ENCODE measurements at places on chromosomes 6 and 20. TPM values are rescaled to one million over a fixed set of nuclear protein-coding genes. Genes with fewer than 3 reads are reported as not detected.

The RPS10 gene
- 1,004 TPM for total RNA-seq

The TUBB1 gene
- not detected for total RNA-seq

DNA sequence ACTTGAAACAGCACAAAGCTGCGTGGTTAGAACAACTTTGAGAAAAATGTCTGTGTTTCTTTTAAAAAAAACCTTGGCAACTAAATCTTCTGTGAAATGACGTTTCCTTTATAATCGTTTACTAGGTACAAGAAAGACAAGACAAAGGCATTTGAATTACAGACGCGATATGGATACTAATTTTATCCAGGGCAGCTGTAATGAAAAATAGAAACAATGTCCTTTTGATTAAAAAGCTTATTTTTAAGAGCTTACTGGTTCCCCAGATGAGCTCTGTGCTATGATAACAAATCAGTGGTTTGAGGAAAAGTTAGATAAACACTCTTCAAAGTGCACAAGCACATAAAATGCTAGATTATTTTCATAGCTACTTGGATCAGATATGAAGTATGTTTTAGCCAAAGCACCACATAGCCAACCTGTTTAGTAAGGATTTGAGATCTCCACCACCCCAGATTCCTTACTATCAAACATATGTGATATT is 1.6 kb upstream of the SYNCRIP start:
- DNase-seq, result no peak

DNA sequence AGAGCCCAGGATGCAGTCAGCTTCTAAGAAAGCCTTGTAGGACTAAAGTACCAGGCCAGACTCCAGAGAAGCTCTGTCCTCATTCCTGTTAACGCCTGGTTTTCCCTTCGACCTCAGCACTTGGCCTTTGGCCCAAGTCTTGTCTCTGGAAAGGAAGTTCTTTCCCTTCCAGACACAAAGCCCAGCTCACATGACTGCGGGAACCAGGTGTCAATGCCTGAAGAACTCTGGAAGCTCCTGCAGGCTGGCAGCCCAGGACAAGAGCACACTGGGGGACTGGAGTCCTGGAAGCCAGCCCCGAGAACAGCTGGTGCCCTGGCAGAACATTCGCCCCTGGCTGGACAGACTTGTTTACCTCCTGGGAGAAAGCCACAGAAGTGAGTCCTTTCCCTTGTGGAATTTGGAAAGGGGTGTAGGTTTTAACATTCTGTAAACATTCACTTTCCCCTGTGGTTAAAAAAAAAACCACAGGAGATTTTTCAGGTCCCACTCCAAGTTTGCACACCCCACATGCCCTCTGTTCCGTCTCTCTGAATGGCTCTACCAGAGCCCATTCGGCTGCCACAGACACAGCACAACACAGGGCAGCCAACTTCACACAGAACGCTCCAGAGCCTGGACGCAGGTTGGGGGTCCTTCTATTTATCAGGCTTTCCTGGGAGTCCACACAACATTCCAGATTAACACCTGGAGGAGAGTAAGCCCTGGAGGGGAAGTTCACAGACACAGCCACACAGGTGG is 18.1 kb downstream of the ACSS1 start:
- peak; percentile 82 for DNase-seq

- no peak for DNase-seq
These were observed 120.5 kb downstream of the SOD2 start for GRCh38 chr6:159572439-159573110.

- no peak for DNase-seq
These were observed 7.6 kb downstream of the CEBPB start for GRCh38 chr20:50198180-50198666.

The TRAPPC3L gene
- not detected for total RNA-seq

- no peak for DNase-seq
These were observed 73.8 kb downstream of the EYA4 start for GRCh38 chr6:133314947-133315346.

The LTA gene
- total RNA-seq, result not detected

The SLCO4A1 gene
- total RNA-seq, result 13.3 TPM

The TFB1M gene
- total RNA-seq, result 26.5 TPM

The RAB22A gene
- 20.2 TPM for total RNA-seq

DNA sequence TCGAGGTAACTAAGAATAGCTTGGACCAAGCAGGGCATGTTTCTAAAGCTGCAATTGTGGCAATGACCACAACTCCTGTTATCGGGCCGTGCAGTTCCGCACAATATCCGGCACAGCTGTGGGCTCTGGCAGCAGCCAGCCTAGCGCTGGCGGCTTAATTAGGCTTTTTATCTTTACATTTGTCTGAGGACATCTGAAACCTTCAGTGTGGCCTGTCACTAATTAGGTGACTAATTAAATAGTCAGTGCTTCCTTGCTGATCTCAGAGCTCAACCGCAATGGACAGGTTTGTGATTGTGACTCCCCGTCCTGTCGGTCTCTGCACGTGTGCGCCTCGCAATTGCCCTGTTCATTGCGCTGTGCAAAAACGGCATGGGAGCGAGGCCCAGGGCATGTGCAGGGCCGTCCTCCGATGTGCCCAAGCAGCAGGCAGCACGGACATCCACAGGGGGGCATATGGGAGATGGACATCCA is 134.8 kb upstream of the INSM1 start:
- no peak for DNase-seq

DNA sequence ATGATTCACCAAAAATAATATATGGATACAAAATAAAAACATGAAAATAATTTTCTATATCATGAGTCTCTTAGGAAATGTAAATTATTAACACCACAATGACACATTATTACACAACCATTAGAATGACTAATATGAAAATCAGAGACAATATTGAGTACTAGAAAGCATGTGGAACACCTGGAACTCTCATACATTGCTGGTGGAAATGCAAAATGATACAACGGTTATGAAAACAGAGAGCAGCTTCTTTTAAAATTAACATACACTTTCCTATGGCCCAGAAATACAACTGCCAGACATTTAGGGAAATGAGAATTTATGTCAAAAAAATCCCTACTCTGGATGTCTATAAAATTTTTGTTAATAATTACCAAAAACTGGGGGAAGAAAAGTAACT is 853.3 kb upstream of the MAN1A1 start:
- DNase-seq, result no peak

The OTOR gene
- not detected for total RNA-seq

The MAK gene
- total RNA-seq, result not detected

DNA sequence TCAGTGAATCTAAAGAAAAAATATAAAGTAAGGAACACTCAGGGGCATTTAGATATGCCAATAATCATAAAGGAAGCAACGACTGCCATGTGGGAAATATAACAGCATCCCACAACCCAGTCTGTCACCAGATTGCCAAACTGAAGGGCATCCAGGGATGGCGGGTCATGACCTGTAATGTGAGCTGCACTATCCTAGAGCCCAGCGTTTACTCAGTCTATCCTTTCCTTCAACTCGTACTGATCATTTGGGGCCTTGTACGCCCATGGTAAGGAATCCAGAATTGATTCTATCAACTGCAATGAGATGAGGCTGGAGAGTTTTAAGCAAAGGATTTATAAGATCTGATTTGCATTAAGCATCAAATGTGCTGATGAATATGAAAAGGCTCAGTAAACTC is 5.3 kb downstream of the TRPC4AP start:
- no peak for DNase-seq

DNA sequence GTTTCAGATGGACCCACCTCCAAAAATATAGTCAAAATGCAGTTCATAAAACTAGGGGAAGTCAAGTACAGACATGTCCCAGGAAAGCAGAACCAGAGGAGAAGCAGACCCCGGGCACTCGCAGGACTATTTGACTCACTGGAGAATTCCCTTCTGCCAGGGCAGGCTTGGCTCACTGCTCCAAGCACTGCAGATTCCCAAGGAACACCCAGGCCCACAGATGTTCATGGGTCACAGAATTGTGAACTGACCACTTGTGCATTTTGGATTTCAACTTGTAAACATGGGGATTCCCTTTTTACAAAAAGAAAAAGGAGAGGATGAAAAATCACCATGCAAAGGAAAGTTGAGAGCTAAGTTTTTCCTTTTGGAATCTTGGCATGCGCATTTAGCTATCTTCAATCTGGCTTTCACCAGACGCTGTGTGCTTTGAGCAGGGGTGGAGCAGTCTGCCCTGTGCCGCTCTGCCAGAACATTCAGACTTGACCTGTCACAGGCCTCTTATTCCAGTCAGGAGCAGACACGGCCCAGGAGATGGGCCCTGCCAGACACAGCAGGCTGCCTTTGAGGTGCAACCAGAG is 237.5 kb upstream of the TAB2 start:
- no peak for DNase-seq

- DNase-seq, result no peak
These were observed 399.7 kb upstream of the ADGRB3 start for GRCh38 chr6:68235326-68235784.

The HLA-DQB2 gene
- not detected for total RNA-seq

GRCh38 chr6:100105919-100106529 is 112.0 kb upstream of the MCHR2 start:
- DNase-seq, result no peak

GRCh38 chr20:16201191-16201590 is 372.1 kb downstream of the KIF16B start:
- DNase-seq, result no peak

- DNase-seq, result no peak
These were observed 37.2 kb downstream of the SLC22A2 start for GRCh38 chr6:160221423-160221822.

- no peak for DNase-seq
These were observed 241.5 kb upstream of the RNF24 start for GRCh38 chr20:4256874-4257273.

- no peak for DNase-seq
These were observed 62.8 kb upstream of the EPB41L1 start for GRCh38 chr20:36091561-36092397.

The PPIL6 gene
- 0.67 TPM for total RNA-seq

GRCh38 chr20:37567331-37567665 is 39.6 kb upstream of the BLCAP start:
- DNase-seq, result no peak

GRCh38 chr6:43669050-43669921 is 18.3 kb downstream of the MRPS18A start:
- DNase-seq, result peak; percentile 43

GRCh38 chr20:52256454-52256853 is 64.9 kb upstream of the ZFP64 start:
- no peak for DNase-seq

DNA sequence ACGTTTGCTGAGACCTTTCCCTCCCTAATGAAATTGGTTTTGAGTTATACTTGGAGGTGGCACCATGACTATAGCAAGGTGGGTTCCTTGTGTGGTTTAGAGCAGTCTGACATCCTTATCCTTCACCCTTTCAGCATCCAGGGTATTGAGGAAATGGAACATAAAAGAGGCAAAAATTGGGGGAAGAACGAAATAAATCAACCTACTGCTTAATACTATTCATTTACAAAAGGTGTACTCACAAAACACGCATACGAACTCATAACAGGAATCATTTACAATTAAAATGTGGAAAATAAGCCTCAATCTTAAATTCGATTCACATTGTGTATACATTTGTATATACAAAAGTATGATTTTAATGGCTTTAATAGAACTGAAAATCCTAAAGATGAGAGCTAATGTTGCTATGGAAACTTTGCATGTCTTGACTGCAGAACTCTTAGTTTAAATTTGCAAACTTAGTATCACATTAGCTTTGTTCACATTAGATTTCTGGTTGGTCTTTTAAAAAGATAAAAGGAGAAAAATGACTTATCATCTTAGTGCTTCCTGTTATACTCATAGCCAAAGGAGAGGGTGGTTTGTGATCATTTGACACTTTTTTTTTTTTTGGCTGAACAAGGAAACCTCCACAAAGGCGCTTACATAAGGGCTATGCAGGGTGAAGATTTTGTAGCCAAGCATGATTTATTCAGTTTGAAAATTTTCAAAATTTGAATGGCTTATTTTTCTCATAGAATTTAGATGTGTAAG is 76.1 kb upstream of the ATXN1 start:
- DNase-seq, result no peak

DNA sequence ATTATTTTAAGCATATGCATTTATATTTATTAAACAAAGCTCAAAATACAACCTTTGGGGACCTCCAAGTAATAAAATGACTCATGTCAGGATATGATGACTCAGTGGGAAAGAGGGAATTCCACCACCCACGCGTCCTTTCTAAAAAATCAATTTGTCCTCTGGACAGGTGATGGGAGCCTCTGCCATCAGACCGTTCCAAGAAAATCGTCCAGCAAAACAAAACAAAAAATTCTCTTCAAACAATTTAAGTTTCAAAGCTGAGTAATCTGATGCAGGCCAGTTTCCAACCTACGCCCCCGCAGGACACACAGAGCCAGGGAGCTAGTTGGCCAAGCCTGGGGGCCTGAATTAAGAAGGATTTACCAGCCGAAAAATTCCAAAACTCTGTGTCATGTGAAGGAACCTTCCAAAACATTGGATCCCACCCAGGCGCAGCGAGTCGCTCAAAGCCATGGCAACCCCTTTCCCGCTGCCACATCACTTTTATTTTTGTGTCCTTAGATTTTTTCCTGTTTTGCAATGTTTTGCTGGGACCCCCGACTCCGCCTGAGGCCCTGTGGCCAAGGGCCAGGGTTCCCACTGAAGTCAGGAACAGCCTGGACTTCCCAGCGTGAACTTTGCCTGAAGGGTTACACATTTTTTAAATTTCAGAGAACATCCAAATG is 95.3 kb downstream of the NFATC2 start:
- peak; percentile 26 for DNase-seq

DNA sequence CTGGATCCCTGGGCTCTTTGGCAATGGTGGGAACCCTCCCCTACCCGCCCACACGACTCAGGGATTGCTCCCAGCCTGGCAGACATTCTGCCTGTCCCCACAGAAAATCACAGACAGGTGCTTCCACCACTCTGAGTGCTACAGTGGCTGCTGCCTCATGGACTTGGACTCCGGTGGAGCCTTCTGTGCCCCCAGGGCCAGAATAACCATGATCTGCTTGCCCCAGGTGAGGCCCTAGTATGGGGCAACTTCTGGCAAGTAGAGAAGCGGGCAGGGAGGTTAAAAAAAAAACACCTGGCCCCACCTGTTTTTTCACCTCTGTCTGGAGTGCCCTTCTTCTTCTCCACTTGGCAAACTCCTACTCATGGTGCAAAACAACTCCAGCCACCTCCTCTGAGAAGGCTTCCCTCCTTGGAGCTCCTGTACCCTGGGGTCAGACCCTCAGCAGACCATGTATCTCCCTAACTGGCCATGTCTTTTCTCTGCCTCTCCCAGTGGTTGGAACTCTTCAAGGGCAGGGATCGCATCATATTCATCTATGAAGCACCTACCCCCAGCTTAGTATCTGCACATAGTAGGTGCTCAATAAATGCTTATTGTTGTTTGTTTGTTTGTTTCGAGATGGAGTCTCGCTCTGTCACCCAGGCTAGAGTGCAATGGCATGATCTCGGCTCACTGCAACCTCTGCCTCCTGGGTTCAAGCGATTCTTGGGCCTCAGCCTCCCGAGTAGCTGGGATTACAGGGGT is 1.1 kb downstream of the CLPSL2 start:
- no peak for DNase-seq
